ENCODE measurements at places on chromosomes 2 and 18. TPM values are rescaled to one million over a fixed set of nuclear protein-coding genes. Genes with fewer than 3 reads are reported as not detected.

NYAP2 gene
- not detected for total RNA-seq

SERPINB13 gene
- not detected for total RNA-seq

TSPYL6 gene
- total RNA-seq: not detected

KCNE4 gene
- total RNA-seq: 0.46 TPM

CYRIA gene
- total RNA-seq: 0.72 TPM
